ENCODE measurements at places on chromosomes 6 and 20.
A peak's percentile ranks its signal among the peaks of the same experiment; 100 is the strongest.

DNA sequence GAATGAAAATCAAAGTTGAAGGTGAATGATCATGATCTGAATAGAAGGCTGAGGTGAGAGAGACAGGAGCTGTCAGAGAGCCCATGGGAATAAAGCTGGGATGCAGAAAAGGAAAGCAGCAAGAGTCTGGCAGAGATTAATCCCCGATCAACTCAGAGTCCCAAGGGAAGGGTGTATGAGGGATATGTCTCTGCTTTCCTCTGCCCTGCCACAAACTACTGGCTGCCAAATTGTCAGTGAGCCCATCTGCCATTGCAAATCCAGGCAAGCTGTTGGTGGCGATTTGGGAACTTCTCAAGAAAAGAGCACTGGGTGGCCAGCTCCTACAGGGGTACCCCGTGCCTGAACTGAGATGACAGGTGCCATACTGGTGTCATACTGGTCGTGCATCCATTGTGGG, 705.5 kb upstream of the MAN1A1 start:
- no peak for DNase-seq

DNA sequence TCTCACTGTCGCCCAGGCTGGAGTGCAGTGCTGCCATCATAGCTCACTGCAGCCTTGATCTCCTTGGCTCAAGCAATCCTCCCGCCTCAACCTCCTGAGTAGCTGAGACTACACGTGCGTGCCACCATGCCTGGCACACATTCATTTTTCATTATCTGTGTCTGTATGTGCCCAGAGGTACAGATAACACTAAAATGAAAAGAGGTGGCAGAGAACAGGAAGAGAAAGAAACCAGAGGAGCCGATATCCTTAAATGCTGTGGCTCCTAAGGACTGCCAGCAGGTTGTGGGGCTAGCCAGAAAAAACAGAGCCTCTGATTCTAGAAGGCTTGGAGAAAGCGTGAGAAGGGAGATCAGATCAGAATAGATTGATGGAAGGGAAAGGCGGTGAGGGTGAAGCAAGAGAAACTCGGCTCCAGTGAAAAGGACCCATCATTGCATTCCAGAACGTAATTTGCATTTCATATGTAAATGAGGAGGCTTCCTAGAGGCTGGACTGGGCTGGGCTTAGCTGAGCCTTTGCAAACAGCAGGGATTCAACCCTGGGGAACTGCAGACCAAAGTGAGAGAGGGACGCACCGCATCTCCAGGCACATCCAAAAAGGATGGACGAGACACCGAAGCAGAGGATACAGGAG, 64.2 kb downstream of the GCNT2 start:
- DNase-seq, result peak; percentile 97

DNA sequence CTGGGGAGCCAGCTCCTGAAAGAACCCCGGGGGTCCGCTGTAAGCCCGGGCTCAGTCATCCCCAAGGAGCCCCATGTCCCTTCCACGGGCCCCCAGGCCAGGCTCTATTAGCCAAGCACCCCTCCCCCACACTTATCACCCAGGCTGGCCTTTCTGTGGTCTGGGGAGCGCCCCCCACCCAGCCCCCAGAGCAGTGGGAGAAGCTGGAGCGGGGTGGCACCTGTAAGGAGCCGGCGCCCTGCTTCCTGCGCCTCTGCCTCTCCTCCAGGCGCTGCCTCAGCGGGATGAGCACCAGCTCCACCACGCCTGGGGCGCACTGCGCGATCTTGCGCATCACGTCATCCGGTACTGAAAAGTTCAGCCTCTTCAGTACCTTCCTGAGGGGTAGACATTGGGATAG, 2.3 kb downstream of the SPEF1 start:
- DNase-seq, result peak; percentile 25

DNA sequence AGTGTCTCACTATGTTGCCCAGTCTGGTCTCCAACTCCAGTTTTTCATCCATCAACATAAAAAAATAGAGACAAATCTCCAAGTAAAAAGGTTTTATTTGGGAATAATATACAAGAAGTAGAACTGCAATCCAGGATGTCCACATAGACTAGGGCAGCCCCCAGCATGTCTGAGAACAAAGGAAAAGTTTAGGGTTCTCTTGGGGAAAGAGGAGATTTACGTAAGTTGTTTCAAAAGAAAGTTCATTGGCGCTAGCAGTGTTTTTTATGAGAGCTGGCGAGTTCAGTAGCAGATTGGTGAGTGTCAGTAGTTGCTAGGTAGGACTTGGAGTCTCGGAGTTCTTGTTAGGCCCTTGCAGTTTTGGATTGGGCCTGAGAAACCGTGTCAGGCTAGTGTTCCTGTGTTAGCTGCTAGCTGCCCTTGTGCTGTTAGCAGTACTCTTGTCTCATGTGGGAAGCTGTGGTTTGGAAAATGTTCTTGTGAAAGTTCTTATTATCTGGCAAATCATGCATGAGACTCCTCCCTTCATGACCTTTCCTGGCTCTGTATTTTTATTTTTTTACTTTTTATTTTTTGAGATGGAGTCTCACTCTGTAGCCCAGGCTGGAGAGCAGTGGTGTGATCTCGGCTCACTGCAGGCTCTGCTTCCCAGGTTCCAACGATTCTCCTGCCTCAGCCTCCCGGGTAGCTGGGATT, 24.7 kb downstream of the TTLL9 start:
- peak; percentile 89 for DNase-seq

- no peak for DNase-seq
Observed at GRCh38 chr6:3389390-3390167, 67.3 kb downstream of the SLC22A23 start.

DNA sequence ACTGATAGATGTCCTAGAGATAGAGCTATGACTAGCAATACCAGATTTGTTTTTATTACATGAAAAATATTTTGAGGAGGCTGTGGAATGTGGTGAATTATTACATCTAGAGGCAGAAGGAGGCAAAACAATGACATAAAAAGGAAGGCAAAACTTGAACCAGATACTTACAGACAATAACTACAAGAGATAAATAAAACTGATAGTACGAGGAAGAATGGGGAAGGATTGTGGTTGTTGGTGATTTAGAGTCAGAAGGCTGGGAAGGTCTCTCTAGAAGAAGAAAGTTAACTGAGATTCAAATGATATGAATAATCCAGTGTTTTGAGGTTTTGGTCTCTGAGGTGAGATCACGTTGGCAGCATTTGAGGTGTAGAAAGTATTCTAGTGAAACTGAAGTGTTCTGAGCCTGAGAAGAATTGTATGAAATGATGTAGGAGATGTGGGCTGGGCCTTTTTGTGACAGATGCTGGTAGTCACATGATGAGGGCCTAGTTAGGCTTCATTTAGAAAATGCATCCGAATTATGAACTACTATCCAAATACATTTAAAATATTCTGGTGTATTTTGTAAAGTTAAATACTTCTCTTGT, 589.1 kb downstream of the EYS start:
- DNase-seq, result no peak

DNA sequence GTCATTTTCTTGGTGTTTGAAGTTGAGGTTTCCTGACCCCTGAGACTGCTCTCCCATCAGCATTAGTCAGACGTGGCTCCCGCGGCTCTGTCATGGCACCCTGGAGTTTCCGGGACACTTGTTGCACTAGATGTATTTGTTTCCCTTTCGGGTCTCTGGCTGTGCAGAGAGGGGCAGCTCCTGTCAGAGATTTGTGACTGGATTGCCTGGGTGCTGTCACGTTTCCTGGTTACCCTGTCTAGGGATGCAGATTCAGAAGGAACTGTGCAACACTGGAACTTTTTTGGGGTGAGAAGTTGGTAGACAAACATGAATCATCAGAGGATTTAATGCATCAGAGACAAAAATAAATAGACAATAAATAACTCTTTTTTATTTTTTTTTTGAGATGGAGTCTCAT, 431.8 kb upstream of the MAN1A1 start:
- DNase-seq, result no peak

DNA sequence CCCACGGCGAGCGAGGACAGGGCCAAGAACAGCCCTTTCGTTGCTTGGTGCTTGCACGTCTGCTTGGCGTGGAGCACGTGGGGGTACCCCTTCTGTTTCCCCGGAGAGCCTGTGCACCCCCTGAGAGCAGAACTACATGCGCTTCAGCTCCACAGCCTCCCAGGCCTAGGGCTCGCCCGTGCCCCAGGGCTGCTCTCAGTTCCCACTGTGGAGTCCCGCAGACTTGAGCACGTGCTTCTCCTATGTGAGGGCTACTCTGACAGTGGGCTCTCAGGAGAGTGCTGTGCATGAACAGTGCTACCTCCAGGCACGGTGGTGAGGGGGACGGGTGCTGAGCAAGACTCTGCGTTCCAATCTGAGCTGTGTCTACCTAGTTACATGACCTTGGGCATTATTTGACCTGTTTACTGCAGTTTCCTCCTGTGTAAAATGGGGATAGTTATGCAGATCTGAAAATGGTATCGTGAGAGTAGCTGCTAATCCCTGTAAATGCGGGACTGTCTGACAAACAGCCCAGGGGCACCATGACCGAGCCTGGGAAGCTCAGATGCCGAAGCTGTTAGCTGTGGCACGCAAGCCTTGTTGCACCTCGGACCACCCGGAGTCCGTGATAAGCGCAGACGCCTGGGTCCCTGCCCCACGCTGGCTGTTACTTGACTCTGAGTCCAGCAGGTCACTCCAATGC, 82.4 kb downstream of the IRF4 start:
- DNase-seq, result no peak

DNA sequence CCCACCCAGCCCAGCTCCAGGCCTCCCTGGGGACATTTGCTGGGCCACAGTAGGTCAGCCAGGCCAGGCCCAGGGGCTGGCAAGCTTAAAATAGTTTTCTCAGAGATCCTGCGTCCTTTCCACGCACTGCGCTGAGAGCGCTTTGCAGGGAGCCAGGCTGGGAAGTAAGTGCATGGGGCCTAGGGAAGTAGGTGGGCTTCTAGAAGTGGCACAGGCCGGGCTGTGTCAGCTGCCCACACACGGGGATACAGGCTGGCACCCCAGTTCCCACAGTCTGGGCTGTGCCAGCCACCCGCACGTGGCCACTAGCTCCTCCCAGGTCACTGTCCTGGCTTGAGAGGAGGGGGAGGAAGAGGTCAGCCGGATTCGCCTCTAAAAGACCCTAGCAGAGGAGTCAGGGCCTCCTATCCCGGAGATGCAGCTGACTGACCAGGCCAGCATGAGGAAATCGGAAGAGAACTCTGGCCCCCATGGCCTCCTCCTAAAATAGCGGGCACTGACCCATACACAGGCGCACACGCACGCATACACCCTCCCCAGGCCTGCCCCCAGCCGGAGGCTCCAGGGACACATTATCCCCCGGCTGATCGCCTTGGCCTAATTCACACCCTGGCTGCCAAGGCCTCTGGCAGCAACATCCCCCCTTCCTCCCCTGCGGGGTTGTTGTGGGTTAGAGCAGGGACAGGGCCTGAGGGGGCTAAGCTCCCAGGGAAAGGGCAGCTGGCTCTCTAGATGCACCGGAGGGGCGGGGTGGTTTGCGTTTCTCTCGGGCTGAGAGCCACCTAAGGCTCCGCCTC, 5.4 kb downstream of the SLCO4A1 start:
- no peak for DNase-seq

DNA sequence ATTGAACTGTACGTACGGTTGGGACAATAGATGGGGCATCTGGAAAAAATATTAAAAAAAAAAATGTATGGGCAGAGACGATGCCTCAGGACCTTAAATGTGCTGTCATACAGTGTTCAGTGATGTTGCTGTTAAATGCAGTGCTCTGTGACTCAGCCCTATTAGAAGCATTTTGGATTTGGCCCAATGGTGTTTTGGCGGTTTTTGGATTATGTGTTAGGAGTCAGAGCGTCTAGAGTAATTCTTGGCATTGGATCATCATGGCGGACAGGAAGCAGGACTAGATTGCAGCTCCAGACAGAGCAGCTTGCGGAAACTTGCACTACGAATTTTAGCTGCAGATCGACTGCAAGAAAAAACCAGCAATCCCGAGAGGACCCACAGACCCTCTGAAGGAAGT, 280.0 kb downstream of the SOX4 start:
- no peak for DNase-seq
